ENCODE measurements at places on chromosomes 7 and 10. TPM values are rescaled to one million over a fixed set of nuclear protein-coding genes. Genes with fewer than 3 reads are reported as not detected.

DNA sequence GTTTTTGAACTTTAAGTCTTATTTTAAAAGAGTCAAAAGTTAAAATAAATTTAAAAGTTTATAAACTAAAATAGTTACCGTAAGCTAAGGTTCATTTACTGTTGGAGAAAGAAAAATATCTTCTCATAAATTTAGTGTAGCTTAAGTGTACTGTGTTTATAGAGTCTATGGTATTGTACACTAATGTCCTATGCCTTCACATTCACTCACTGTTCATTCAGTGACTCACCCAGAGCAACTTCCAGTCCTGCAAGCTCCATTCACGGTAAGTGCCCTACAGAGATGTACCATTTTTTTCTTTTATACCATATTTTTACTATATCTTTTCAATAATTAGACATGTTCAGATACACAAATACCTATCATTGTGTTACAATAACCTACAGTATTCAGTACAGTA lies 97.6 kb downstream of the PTN start:
- H3K4me3 ChIP-seq, result no peak overlapping the region
- DNase-seq, result no peak
- H3K27ac ChIP-seq, result no peak overlapping the region
- no peaks in the 10 kb centered on the region for H3K27me3 ChIP-seq
- H3K4me1 ChIP-seq, result no peaks in the 10 kb centered on the region

GRCh38 chr10:133295426-133296320 lies 13.0 kb downstream of the TUBGCP2 start:
- no peaks in the 10 kb centered on the region for H3K4me1 ChIP-seq
- no peak overlapping the region for H3K27ac ChIP-seq
- no peaks in the 10 kb centered on the region for H3K27me3 ChIP-seq
- no peak for DNase-seq
- no peak overlapping the region for H3K4me3 ChIP-seq
- H3K36me3 ChIP-seq, result peaks cover 77% of the 10 kb centered on the region

DNA sequence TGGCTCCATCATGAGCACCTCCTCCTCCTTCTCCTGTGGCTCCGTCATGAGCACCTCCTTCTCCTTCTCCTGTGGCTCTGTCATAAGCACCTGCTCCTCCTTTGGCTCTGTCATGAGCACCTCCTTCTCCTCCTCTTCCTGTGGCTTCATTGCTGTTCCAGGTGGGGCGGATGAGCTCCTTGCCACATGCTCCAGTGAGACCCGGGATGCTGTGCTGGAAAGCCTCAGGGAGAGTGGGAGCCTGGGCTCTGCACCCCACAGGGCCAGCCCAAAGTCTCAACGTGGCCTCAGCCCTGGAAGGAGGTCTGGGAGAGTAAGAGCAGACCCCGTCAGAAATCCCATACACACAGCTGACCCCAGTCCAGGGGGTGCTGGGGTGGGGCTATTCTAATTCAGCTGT lies 380.7 kb downstream of the TCERG1L start:
- no peak overlapping the region for H3K27ac ChIP-seq
- H3K27me3 ChIP-seq, result no peaks in the 10 kb centered on the region
- DNase-seq, result no peak

DNA sequence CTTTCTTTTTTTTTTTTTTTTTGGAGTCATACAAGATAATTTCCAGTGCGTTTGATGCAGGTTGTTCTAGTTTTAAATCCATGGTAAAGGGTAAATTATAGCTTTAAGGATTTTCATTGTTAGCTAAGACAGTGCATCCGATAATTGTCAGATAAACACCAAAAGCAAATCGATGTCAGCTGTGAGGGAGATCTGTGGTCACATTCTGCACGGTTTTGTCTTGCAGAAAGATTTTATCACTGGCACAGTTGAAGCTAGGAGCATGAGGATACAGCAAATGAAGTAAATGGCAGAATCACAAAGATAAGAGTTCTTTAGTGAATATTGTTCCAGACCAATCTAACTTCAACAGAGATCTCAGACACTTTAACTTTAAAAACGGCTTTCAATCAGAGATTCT lies 648.8 kb upstream of the COBL start:
- H3K4me1 ChIP-seq, result no peaks in the 10 kb centered on the region
- DNase-seq, result no peak
- no peaks in the 10 kb centered on the region for H3K27me3 ChIP-seq
- no peaks in the 10 kb centered on the region for H3K36me3 ChIP-seq
- no peak overlapping the region for H3K4me3 ChIP-seq
- no peak overlapping the region for H3K27ac ChIP-seq

Gene PUS7
- 14.4 TPM for polyA plus RNA-seq

Gene ST8SIA6
- polyA plus RNA-seq, result 3.0 TPM

Data from large intestine (tissue), 12 donors.